ENCODE measurements at places on chromosomes 1 and 21.

- no peak for DNase-seq
Measured at GRCh38 chr1:156740237-156740740, 599 bp downstream of the MRPL24 start.

- no peak for DNase-seq
Measured at GRCh38 chr1:13512472-13512871, 1.3 kb downstream of the LRRC38 start.

GRCh38 chr1:8870616-8871538 lies 7.6 kb downstream of the ENO1 start:
- no peak for DNase-seq

GRCh38 chr1:186093437-186093836 lies 281.6 kb downstream of the TPR start:
- no peak for DNase-seq

- no peak for DNase-seq
Measured at GRCh38 chr1:119635811-119636390, 12.2 kb downstream of the ZNF697 start.

DNA sequence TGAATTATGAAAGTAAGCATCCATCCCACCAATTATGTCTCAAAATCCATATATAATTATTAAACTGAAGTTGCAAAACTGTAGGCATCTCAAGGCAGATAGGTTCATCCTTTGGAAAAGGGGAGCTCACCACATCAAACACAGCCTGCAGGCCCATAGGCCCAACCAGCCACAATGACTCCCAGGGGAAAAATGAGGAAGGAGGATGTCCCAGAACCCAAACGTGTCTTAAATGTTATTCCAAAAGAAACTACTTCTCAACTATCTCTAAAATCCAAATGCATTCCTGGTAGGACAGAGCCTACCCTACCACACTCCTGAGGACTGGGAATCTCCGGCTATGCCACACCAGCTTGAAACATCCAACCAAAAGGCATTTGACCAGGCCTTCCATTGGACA lies 12.8 kb downstream of the TIAM1 start:
- DNase-seq: no peak

GRCh38 chr1:82562448-82562847 lies 761.7 kb downstream of the ADGRL2 start:
- DNase-seq: no peak

- DNase-seq: no peak
Measured at GRCh38 chr1:51750218-51750617, 128.3 kb downstream of the NRDC start.

DNA sequence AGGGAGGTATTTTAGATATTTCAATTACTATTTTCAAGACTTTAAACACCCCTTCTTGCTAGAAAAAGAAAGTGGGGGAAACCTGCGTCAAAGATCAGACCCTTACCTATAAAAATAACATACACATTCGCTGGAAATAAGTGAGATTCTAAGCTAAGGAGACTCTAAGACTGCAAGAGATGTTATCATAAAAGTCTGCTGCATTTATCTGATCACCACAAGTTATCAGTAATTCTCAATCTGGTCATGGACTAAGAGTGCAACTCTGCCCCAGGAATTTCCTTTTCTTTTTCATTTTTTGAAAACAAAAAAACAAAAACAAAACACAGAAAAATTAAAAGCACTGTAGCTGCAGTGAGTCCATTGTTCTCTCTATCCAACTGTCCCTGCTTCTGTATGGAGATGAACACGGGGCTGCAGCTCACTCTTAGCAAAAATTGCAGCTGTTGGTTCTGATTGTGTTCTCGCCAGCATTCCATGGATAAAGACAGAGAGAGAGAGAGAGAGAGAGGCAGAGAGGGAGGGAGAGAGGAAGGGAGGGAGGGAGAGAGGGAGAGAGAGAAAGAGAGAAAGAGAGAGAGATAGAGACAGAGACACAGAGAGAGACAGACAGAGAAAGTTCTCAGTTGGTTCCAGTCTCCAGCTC lies 14.1 kb downstream of the XKR8 start:
- no peak for DNase-seq

GRCh38 chr1:224784265-224785039 lies 145.0 kb upstream of the DNAH14 start:
- DNase-seq: no peak

DNA sequence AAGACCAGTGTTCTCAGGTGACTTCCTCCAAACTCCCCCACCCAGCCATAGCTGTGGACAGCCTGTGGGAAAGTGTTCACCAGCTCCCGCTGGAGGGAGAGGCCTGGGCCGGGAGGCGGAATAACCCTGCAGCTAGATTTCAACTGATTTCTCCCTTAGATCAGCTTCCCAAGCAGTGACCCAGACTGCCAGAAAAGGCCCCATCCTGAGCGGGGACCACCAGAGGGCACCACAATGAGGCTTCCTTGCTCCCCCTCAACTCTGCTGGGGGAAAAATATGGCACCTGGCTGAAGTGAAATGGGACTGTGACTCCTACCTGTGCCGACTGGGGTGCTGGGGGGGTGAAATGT lies 50.8 kb downstream of the RHBG start:
- peak; percentile 41 for DNase-seq

Measured in effector memory CD8-positive, alpha-beta T cell (primary cell).